Parietal lobe (tissue), 2 donors: ENCODE measurements at places on chromosomes 11 and 22. TPM values are rescaled to one million over a fixed set of nuclear protein-coding genes. Genes with fewer than 3 reads are reported as not detected.

C11orf87 gene
- 25.4 TPM for total RNA-seq

TNRC6B gene
- 100 TPM for total RNA-seq

C11orf91 gene
- total RNA-seq = not detected

MAJIN gene
- not detected for total RNA-seq

CHST1 gene
- 15.3 TPM for total RNA-seq

TSPAN18 gene
- total RNA-seq = 21.9 TPM

TTC36 gene
- 7.2 TPM for total RNA-seq

GGTLC3 gene
- not detected for total RNA-seq

OR52N4 gene
- total RNA-seq = 0.63 TPM

SLC1A2 gene
- total RNA-seq = 271 TPM

RNF26 gene
- 2.5 TPM for total RNA-seq

CD3E gene
- total RNA-seq = not detected

KDM2A gene
- total RNA-seq = 109 TPM

PDGFB gene
- 1.6 TPM for total RNA-seq

MMP3 gene
- total RNA-seq = not detected

C11orf97 gene
- not detected for total RNA-seq

TMEM184B gene
- 17.8 TPM for total RNA-seq

SCN3B gene
- 95.2 TPM for total RNA-seq

ISX gene
- total RNA-seq = not detected

TREH gene
- not detected for total RNA-seq

DNAJB7 gene
- not detected for total RNA-seq

TKFC gene
- total RNA-seq = 14.4 TPM

BTG4 gene
- total RNA-seq = not detected

CTSW gene
- total RNA-seq = not detected

KDM4E gene
- not detected for total RNA-seq

OR4C15 gene
- total RNA-seq = not detected

CRACR2B gene
- total RNA-seq = 0.63 TPM

OR2AG1 gene
- not detected for total RNA-seq

ABTB2 gene
- 7.2 TPM for total RNA-seq

USH1C gene
- total RNA-seq = 0.94 TPM

CAVIN3 gene
- 2.2 TPM for total RNA-seq

MIOX gene
- total RNA-seq = not detected

SLC22A6 gene
- total RNA-seq = 1.3 TPM

GAL3ST3 gene
- 17.2 TPM for total RNA-seq

IGLL1 gene
- total RNA-seq = not detected

C1QTNF5 gene
- total RNA-seq = 1.6 TPM

MRGPRX3 gene
- not detected for total RNA-seq

P4HA3 gene
- not detected for total RNA-seq

SLC36A4 gene
- total RNA-seq = 57.0 TPM

PRG3 gene
- not detected for total RNA-seq

GGT5 gene
- 1.3 TPM for total RNA-seq

LUZP2 gene
- 73.9 TPM for total RNA-seq

GALNT18 gene
- total RNA-seq = 22.8 TPM

FGF4 gene
- total RNA-seq = not detected

CSNK2A3 gene
- 5.6 TPM for total RNA-seq

CATSPER1 gene
- total RNA-seq = not detected

ZNRF3 gene
- total RNA-seq = 9.1 TPM

DMC1 gene
- 4.1 TPM for total RNA-seq

ALDH3B2 gene
- total RNA-seq = not detected
